Tibial nerve (tissue), 4 donors: ENCODE measurements at places on chromosomes 5 and 9. TPM values are rescaled to one million over a fixed set of nuclear protein-coding genes. Genes with fewer than 3 reads are reported as not detected.

GOLGA2 gene
- 103 TPM for total RNA-seq

- DNase-seq = no peak
Measured at GRCh38 chr9:12604164-12604821, 88.9 kb upstream of the TYRP1 start.

DNA sequence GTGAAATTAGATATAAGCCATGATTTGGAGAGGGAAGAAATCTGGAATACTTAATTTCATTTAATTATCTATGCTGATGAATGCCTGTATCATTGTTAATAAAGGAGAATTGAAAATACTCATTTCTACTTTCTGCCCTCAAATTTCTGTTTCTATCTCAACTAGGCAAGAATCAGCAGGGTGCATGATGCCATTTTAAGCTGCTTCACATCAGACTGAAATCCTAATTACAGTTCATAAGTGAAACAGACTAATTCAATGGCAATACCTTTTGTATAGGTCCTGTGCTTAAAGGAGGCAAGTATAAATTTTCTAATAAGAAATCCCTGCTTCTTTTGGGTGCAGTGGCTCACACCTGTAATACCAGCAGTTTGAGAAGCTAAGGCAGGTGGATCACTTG lies 22.3 kb upstream of the TAL2 start:
- no peak for DNase-seq

DNA sequence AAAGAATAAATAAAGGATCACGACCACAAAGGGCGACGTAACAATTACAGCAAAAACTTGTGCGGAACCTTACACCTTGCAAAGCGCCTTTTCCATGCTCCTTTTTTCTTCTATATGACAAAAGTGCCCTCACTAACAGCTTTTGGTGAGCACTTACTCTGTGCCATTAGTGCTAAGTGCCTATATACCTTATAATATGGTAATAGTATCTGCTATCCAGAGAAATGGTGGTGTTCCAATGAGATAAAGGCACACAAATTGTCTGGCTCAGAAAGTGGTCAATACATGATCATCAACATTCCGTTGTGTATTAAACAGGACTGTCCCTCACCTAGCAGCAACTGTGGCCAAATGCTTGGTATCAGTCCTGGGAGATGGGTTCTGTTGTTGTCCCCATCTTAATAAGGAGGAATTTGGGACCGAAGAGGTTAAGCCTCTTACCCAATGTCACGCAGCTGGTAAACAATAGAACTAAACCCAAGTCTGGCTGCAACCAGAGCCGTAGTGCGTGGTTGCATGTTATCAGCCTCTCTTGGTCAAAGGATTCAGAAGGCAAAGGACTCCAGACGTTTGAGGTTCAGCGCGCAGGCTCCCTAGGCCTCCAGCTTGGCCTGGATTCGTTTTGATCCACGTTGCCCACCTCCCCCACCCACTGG lies 564 bp upstream of the TOR2A start:
- DNase-seq = no peak

GRCh38 chr5:104400941-104401340 lies 838.4 kb upstream of the NUDT12 start:
- no peak for DNase-seq

GRCh38 chr5:32201122-32201753 lies 27.1 kb upstream of the GOLPH3 start:
- no peak for DNase-seq
